ENCODE measurements at places on chromosomes 4 and X.

DNA sequence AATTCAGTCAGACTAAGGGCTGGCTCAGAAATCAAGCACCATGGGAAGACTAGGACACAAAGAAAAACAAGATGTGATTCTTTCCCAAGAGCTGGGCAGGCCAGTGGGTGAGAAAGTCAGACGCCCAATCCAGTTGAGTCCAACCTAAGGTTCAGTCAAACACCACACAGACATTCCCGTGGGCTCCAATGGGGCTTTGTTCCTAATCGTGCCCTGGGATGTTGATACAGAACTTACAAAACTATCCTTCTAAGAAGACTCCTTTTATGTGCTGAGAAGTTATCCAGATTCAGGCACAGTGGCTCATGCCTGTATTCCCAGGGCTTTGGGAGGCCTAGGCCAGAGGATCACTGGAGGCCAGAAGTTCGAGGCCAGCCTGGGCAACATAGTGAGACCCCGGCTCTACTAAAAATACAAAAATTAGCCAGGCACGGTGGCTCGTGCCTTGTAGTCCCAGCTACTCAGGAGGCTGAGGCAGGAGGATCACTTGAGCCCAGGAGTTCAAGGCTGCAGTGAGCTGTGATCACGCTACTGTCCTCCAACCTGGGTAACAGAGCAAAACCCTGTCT is 3.7 kb downstream of the BLOC1S4 start:
- H3K4me1 ChIP-seq, result peaks cover 19% of the 10 kb centered on the region
- DNase-seq, result no peak
- no peaks in the 10 kb centered on the region for H3K27me3 ChIP-seq
- no peak overlapping the region for H3K4me3 ChIP-seq
- H3K36me3 ChIP-seq, result no peaks in the 10 kb centered on the region

GRCh38 chrX:130772105-130772775 is 130.8 kb downstream of the ENOX2 start:
- H3K27me3 ChIP-seq, result no peaks in the 10 kb centered on the region
- H3K4me1 ChIP-seq, result no peaks in the 10 kb centered on the region
- H3K36me3 ChIP-seq, result no peaks in the 10 kb centered on the region

GRCh38 chr4:80253510-80253909 is 13.0 kb upstream of the FGF5 start:
- no peaks in the 10 kb centered on the region for H3K4me1 ChIP-seq
- DNase-seq, result no peak
- no peak overlapping the region for H3K4me3 ChIP-seq
- H3K27me3 ChIP-seq, result no peaks in the 10 kb centered on the region

- no peak overlapping the region for H3K27ac ChIP-seq
- no peaks in the 10 kb centered on the region for H3K27me3 ChIP-seq
- H3K4me1 ChIP-seq, result no peaks in the 10 kb centered on the region
- no peak overlapping the region for H3K4me3 ChIP-seq
Observed at GRCh38 chrX:1743663-1744062, 128.8 kb downstream of the ASMT start.

GRCh38 chrX:110026099-110026844 is 23.4 kb downstream of the TMEM164 start:
- H3K4me1 ChIP-seq, result no peaks in the 10 kb centered on the region
- no peak overlapping the region for H3K27ac ChIP-seq
- DNase-seq, result no peak
- H3K4me3 ChIP-seq, result no peak overlapping the region

DNA sequence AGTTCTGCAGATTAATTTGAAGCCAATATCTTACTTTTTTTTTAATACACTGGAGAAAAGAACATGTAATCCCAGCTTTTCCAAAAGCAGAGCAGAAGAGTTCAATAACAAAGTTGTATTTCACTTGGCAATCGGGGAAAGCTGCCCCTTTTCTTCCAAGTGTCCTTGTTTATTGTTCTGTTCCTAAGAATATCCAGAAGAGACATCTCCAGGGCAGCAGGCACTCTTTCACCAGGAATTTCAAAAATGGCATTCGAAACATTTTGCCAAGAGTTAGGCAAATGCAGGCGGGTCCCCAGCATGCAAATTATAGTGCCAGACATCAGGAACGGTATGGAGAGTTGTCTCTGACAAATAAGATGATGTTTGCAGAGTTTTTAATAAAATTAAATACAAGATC is 494.5 kb downstream of the BCOR start:
- DNase-seq, result no peak
- H3K36me3 ChIP-seq, result no peaks in the 10 kb centered on the region
- no peaks in the 10 kb centered on the region for H3K27me3 ChIP-seq
- no peak overlapping the region for H3K27ac ChIP-seq
- H3K4me1 ChIP-seq, result no peaks in the 10 kb centered on the region

DNA sequence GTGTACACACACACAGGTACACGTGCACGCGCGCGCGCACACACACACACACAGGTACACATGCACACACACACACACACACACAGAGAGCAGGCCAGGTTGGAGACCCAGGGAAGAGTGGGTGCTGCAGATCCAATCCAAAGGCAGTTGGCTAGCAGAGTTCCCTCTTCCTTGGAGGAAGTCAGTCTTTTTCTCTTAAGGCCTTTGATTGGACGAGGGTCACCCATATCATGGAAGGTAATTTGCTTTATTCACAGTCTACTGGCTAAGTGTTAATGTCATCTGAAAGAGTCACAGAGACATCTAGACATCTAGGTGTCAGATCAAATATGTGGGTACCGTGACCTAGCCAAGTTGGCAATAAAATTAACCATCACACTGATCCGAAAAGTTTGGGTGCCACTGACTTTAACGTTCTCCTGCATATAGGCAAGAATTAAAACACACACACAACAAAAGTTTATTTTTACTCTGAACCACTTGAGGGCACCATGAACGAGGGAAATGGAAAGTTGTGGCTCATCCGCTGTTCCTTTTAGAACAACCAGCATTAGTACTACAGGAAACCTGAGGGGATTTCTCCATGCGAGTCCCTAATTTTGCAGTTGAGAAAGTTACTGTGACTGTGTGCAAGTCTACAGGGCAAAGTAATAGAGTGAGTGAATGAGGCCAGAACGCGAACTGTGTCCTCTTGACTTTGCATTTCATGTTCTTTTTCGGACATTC is 66.0 kb upstream of the STOX2 start:
- H3K27me3 ChIP-seq, result peaks cover 8% of the 10 kb centered on the region
- no peak overlapping the region for H3K4me3 ChIP-seq
- H3K27ac ChIP-seq, result no peak overlapping the region
- no peaks in the 10 kb centered on the region for H3K36me3 ChIP-seq
- H3K4me1 ChIP-seq, result no peaks in the 10 kb centered on the region

GRCh38 chr4:90030953-90031352 is 96.2 kb upstream of the CCSER1 start:
- H3K27ac ChIP-seq, result no peak overlapping the region
- no peaks in the 10 kb centered on the region for H3K36me3 ChIP-seq
- no peak for DNase-seq
- H3K4me3 ChIP-seq, result no peak overlapping the region
- no peaks in the 10 kb centered on the region for H3K4me1 ChIP-seq
- no peaks in the 10 kb centered on the region for H3K27me3 ChIP-seq

GRCh38 chr4:81688085-81688484 is 216.4 kb upstream of the RASGEF1B start:
- H3K36me3 ChIP-seq, result no peaks in the 10 kb centered on the region
- no peaks in the 10 kb centered on the region for H3K27me3 ChIP-seq
- no peak for DNase-seq
- H3K27ac ChIP-seq, result no peak overlapping the region
- no peaks in the 10 kb centered on the region for H3K4me1 ChIP-seq

GRCh38 chr4:7423391-7423790 is 11.3 kb downstream of the PSAPL1 start:
- no peak for DNase-seq
- no peak overlapping the region for H3K27ac ChIP-seq
- no peaks in the 10 kb centered on the region for H3K36me3 ChIP-seq

DNA sequence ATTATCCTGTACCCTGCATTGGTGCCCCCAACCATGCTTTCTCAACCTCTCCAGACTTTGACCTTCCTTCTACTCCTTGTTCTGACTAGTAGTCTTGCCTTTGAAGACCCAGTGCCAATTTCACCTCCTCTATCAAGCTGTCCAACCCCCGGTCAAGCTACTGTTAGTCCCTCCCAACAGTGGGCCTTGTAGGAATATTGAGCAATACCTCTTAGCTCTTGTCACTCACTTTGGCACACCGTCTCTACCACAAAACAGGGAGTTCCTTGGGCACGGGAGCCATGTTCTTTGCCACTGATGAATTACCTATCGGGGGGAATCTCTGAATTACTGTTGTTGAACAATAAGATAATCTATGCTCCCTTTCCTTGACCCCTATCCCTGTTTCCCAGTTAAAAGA is 25.2 kb downstream of the LAS1L start:
- DNase-seq, result no peak

GRCh38 chr4:4327652-4328121 is 37.6 kb downstream of the ZBTB49 start:
- DNase-seq, result no peak
- H3K4me3 ChIP-seq, result no peak overlapping the region
- no peaks in the 10 kb centered on the region for H3K27me3 ChIP-seq
- no peak overlapping the region for H3K27ac ChIP-seq
- H3K36me3 ChIP-seq, result no peaks in the 10 kb centered on the region

DNA sequence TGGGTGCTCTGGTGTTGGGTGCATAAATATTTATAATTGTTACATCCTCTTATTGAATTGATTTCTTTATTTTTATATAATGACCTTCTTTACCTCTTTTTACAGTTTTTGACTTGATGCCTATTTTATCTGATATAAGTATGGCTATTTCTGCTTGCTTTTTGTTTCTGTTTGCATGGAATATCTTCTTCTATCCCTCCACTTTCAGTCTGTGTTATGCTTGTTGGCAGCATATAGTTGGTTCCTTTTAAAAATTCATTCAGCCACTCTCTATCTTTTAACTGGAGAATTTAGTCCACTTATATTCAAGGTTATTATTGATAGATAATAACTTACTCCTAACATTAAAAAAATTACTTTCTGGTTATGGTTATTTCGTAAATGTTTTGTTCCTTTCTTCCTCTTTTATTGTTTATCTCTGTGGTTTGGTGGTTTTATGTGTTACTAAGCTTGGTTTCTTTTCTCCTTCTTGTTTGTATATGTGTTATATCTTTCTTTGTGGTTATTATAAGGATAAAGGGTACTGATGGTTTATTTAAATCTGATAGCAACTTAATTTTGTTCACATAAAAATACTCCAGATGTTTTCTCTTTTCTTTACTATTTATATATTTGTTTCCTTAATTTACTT is 69.5 kb downstream of the IL15 start:
- H3K4me1 ChIP-seq, result peaks cover 4% of the 10 kb centered on the region
- H3K36me3 ChIP-seq, result no peaks in the 10 kb centered on the region
- no peak for DNase-seq

DNA sequence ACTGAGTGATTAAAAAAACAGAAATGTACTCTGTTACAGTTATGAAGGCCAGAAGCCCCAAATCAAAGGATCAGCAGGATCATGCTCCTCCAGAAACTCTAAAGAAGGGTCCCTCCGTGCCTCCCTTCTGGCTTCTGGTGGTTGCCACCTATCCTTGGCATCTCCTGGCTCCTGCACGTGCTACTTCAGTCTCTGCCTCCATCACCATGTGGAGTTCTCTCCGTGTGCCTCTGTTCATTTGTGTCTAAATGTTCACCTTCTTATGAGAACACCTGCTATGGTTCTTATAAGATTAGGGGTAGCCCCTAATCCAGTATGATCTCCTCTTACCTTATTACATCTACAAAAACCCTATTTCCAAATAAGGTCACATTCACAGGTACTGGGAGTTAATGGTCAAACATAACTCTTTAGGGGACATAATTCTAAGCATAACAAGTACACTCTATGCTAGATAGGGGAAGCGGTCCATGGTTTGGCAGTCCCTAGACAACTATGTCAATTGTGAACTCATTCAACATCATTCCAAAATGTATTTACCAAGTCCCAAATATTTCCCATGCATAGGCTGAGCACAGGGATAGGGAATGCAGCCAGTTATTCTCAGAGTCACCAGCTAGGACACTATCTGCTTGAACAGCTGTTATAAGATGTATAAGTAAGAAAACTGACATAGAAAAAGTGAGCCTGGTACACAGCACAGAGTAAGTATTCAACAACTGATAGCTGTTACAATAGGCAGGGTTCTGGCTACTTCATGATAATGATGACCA is 295.5 kb upstream of the BOD1L1 start:
- H3K4me1 ChIP-seq, result no peaks in the 10 kb centered on the region
- no peak overlapping the region for H3K27ac ChIP-seq
- no peaks in the 10 kb centered on the region for H3K27me3 ChIP-seq
- no peak for DNase-seq

Measured in effector memory CD4-positive, alpha-beta T cell (primary cell).